Suprapubic skin (tissue), 4 donors: ENCODE measurements at places on chromosomes 12 and 14.

- DNase-seq: no peak
- H3K27me3 ChIP-seq: no peaks in the 10 kb centered on the region
- no peaks in the 10 kb centered on the region for H3K36me3 ChIP-seq
- no peaks in the 10 kb centered on the region for H3K4me1 ChIP-seq
Measured at GRCh38 chr14:65303190-65303898, 109.2 kb upstream of the FUT8 start.

DNA sequence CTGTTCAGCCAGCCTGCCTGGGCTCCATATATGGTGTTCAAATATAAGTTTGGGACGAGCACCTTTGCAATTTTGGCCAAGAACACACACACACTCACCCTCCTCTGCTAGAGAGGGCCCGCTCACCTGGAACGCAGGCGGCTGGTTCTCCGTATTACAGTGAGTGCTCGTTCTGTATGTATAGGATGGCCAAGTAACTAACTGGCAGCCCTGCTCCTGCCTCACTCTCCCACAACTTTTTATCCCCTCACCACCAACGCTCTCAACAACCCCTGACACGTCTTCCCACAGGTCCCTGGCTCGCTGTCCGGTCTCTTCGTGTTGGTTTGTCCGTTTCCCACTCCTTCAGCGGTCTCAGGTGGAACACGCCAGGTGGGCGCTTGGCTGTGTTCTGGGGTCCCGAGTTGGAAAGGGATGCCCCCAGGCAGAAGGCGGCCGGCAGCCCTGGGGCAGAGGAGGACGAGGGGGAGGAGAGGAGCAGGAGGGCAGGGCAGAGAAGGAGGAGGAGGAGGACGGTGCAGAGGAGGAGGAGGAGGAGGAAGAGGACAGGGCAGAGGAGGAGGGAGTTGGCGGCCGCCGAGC is 398 bp upstream of the MSRB3 start:
- no peaks in the 10 kb centered on the region for H3K36me3 ChIP-seq
- no peak for DNase-seq
- peaks cover 19% of the 10 kb centered on the region for H3K4me1 ChIP-seq
- peak overlapping the region; percentile 73 for H3K27ac ChIP-seq
- peak overlapping the region; percentile 67 for H3K4me3 ChIP-seq

DNA sequence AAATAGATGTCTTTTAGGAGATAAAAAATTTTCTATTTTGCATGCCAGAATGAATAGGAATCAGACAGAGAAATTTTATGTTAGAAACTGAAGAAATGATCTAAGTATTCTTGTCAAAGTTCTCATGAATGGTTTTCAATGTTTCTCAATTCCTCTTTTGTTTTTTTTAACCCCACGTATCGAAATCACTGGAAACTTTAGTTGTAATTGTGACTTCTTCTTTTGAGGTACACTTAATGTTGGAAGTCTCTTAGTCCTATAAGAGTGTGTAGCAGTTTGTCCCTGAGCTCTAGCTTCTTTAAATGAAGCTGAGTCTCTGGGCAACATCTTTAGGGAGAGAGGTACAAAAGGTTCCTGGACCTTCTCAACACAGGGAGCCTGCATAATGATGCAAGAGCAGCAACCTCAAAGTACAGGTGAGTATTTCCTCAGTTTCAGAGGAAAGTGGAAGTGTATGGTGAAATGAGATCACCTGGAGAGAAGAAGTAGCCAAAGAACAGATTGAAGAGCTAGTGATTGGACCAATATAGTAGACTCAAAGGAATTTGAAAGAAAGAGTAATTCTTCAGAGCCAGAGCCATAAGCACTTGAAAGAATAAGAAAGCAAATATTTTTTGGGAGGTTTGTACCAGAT is at the start of gene CLEC6A:
CLEC6A (plus strand) TSS at position 236 of the 634 bp plus-strand sequence; CDS start at position 386, 150 bp downstream.
- H3K27ac ChIP-seq: no peak within 1 kb of the TSS
- H3K4me1 ChIP-seq: no peaks in the 10 kb centered on the region
- H3K4me3 ChIP-seq: no peak within 1 kb of the TSS
- DNase-seq: no peak
- H3K27me3 ChIP-seq: no peaks in the 10 kb centered on the region
- H3K36me3 ChIP-seq: no peaks in the 10 kb centered on the region

- peaks cover 7% of the 10 kb centered on the region for H3K27me3 ChIP-seq
- H3K36me3 ChIP-seq: no peaks in the 10 kb centered on the region
- no peak for DNase-seq
- H3K4me1 ChIP-seq: no peaks in the 10 kb centered on the region
- H3K27ac ChIP-seq: no peak overlapping the region
Measured at GRCh38 chr14:89060191-89060590, 235.7 kb downstream of the TTC8 start.

GRCh38 chr12:81245907-81246570 is 168.2 kb downstream of the ACSS3 start:
- DNase-seq: no peak
- peaks cover 3% of the 10 kb centered on the region for H3K4me1 ChIP-seq
- no peak overlapping the region for H3K4me3 ChIP-seq
- H3K36me3 ChIP-seq: no peaks in the 10 kb centered on the region
- no peak overlapping the region for H3K27ac ChIP-seq

GRCh38 chr12:57467915-57468314 is 8.3 kb downstream of the GLI1 start:
- peaks cover 5% of the 10 kb centered on the region for H3K36me3 ChIP-seq
- H3K27me3 ChIP-seq: peaks cover 14% of the 10 kb centered on the region
- no peak overlapping the region for H3K4me3 ChIP-seq
- peaks cover under 1% of the 10 kb centered on the region for H3K4me1 ChIP-seq

GRCh38 chr12:13023811-13024530 is 20.2 kb upstream of the FAM234B start:
- no peak overlapping the region for H3K27ac ChIP-seq
- DNase-seq: no peak
- H3K4me1 ChIP-seq: peaks cover 17% of the 10 kb centered on the region
- no peak overlapping the region for H3K4me3 ChIP-seq
- no peaks in the 10 kb centered on the region for H3K36me3 ChIP-seq

GRCh38 chr12:7021956-7022355 is 3.7 kb upstream of the LPCAT3 start:
- H3K27me3 ChIP-seq: no peaks in the 10 kb centered on the region
- H3K4me1 ChIP-seq: peaks cover 19% of the 10 kb centered on the region
- no peak for DNase-seq
- no peak overlapping the region for H3K27ac ChIP-seq
- H3K36me3 ChIP-seq: no peaks in the 10 kb centered on the region
- no peak overlapping the region for H3K4me3 ChIP-seq

GRCh38 chr14:84527706-84528105 is 1002.2 kb upstream of the FLRT2 start:
- no peaks in the 10 kb centered on the region for H3K27me3 ChIP-seq
- H3K36me3 ChIP-seq: no peaks in the 10 kb centered on the region
- no peaks in the 10 kb centered on the region for H3K4me1 ChIP-seq

GRCh38 chr14:74794947-74795346 is 31.8 kb downstream of the YLPM1 start:
- no peak overlapping the region for H3K27ac ChIP-seq
- H3K4me1 ChIP-seq: peaks cover 16% of the 10 kb centered on the region
- H3K36me3 ChIP-seq: peaks cover 22% of the 10 kb centered on the region
- no peak overlapping the region for H3K4me3 ChIP-seq

DNA sequence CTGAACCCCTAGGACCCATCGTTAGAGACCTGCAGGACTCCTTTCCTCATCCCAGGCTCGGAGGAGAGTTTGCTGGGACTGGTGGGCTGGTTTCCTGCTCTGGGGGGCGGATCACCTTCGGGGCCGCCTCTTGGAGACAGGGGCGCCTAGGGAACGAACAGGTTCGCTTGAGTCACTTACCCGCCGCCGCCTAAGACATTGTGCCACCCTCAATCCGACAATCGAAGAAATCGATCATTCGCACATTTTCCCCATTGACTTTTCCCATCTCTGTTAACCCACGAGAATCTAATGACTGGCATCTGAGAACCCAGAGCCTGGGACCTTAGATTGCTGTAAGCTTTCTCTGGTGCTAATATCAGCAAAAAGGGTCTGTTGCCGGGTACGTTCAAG is 322 bp downstream of the SLC39A9 start:
- H3K36me3 ChIP-seq: peaks cover 21% of the 10 kb centered on the region
- no peaks in the 10 kb centered on the region for H3K27me3 ChIP-seq
- peaks cover 57% of the 10 kb centered on the region for H3K4me1 ChIP-seq
- peak; percentile 79 for DNase-seq
- H3K27ac ChIP-seq: peak overlapping the region; percentile 92
- H3K4me3 ChIP-seq: peak overlapping the region; percentile 84

DNA sequence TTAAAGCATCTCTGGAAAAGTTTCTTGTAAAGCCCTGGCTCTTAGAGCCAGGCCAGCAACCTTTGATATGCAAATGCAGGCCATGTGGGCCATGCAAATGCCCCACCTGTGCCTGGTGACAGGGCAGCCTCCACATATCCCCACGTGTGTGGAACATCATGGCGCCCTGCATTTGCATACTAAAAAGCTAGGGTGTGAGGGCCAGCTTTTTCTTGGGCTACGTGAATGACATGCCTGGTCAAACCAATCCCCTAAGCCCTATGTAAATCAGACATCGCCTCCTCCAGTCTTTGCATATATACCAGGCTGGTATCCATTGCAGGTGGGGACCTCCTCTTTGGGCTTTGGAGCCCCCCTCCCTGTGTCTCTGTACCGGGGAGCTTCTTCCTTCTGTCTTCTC is 6.4 kb downstream of the CSRP2 start:
- H3K27me3 ChIP-seq: no peaks in the 10 kb centered on the region
- H3K36me3 ChIP-seq: no peaks in the 10 kb centered on the region
- H3K27ac ChIP-seq: no peak overlapping the region
- no peak for DNase-seq

DNA sequence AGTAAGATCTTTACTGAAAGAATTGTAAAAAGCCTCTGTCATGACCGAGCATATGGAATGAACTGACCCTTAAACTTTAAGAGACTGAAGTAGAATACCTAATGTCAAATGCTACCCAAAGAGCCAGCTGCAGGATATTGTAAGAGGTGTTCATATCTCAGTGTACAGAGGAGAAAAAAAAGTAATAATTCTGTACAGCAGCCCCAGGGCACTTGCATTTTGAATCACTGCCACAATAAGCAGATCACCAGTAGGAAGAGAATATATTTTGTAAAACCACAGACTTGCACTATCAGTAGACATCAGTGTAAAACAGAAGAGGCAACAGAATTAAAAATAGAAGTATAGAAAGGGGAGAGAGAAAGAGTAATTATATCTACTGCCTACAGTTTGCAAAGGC is 162.6 kb downstream of the PPFIA2 start:
- no peak overlapping the region for H3K27ac ChIP-seq
- DNase-seq: no peak
- H3K27me3 ChIP-seq: no peaks in the 10 kb centered on the region
- no peaks in the 10 kb centered on the region for H3K4me1 ChIP-seq
- no peak overlapping the region for H3K4me3 ChIP-seq

DNA sequence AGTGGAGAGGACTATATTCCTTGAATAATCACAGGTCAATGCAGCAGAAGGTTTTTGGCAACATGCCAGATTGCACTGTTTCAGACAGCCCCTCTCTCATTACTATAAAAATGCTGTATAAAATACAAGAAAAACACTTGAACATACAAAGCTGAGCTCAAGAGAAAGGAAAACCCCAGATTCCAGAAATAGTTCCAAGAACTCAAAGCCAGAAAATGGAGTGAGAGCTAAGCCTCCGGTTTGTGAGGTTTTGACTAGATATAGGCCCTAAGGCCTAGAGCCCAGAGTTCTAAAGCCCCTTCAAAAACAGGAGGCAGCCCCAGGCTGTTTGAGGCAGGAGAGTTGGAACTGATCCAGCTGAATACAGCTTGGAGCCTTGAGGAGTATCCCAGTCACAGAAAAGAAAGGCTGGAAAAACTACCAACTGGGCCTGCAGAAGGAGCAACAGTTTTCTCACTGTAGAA is 29.4 kb upstream of the ACTN1 start:
- H3K4me1 ChIP-seq: peaks cover 13% of the 10 kb centered on the region
- no peak overlapping the region for H3K27ac ChIP-seq
- no peaks in the 10 kb centered on the region for H3K36me3 ChIP-seq
- no peak overlapping the region for H3K4me3 ChIP-seq
- no peaks in the 10 kb centered on the region for H3K27me3 ChIP-seq
- DNase-seq: no peak

DNA sequence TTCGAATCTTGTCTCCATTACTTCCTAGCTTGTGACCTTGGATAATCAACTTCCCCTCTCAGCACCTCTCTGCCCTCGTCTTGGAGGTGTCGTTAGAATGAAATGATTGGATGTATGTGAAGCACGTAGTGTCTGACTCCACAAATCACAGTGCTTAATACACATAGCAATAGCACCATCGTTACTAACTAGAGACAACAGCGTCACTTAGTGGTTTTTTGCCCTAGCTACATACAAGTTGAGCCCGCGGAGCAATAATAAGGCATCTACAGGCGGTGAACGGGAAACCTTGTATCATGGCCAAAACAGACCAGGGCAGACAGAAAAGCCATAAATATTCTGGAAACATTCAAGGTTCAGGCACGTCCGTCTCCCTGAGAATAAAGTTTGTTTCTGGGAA is 154.9 kb downstream of the ASCL4 start:
- no peak overlapping the region for H3K27ac ChIP-seq
- no peak for DNase-seq
- no peak overlapping the region for H3K4me3 ChIP-seq
- peaks cover 48% of the 10 kb centered on the region for H3K27me3 ChIP-seq
- H3K36me3 ChIP-seq: no peaks in the 10 kb centered on the region

DNA sequence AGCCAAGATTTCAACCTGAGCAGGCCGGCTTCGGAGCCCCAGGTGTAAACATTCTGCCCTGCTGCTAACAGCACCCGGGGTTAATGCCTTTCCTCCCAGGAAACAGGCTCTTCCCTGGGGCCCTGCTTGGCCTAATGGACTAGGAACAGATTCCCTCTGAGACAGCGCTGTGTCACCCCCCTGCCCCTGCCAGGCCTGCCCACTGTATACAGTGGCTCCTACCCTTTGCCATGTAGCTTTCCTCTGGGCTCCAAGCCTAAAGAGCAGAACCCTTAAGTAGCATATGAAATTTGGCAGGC is 28.3 kb upstream of the BCDIN3D start:
- H3K4me1 ChIP-seq: peaks cover 48% of the 10 kb centered on the region
- no peaks in the 10 kb centered on the region for H3K36me3 ChIP-seq
- H3K4me3 ChIP-seq: no peak overlapping the region
- DNase-seq: no peak

DNA sequence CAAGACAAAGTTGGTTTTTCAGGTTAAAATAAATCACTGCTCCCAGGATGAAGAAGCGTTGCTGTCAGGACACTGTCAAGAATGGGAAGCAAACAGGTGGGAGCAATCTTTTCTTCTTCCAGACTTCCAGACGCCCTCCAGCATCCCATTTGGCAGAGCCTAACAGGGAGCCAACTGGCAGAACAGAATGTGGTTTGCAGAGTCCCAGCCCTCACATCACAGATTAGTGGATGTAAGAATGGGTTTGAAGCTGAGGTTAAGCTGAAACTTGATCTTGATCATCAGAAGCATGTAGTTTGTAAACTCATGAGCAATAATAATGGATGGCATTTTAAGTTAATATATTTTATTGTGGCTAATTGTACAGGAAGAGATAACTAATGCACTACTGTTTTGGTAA is 636.4 kb downstream of the SLC6A15 start:
- no peak for DNase-seq
- no peak overlapping the region for H3K4me3 ChIP-seq
- H3K36me3 ChIP-seq: no peaks in the 10 kb centered on the region
- H3K27ac ChIP-seq: no peak overlapping the region

GRCh38 chr14:78725086-78725485 is 554.9 kb downstream of the NRXN3 start:
- no peaks in the 10 kb centered on the region for H3K36me3 ChIP-seq
- no peaks in the 10 kb centered on the region for H3K4me1 ChIP-seq
- H3K4me3 ChIP-seq: no peak overlapping the region
- DNase-seq: no peak
- H3K27ac ChIP-seq: no peak overlapping the region
- no peaks in the 10 kb centered on the region for H3K27me3 ChIP-seq
